NCI-H1417 (cell line): ENCODE measurements at places on chromosomes 12 and 14.

DNA sequence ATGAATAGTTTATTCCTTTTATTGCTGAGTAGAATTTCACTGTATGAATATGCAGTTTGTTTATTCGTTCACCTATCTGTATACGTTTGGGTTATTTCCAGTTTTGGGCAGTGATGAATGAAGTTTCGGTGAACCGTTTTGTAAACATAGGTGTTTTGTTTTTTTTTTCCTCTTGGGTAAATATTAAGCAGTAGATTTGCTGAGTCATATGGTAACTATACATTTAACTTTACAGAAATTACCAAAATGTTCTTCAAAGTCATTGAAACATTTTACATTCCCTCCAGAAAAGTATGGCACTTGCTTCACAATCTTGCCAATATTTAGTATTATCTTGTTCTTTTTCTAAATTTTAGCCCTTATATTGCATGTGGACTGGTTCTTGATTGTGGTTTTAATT lies 3.8 kb upstream of the ABCC9 start:
- no peak for DNase-seq

DNA sequence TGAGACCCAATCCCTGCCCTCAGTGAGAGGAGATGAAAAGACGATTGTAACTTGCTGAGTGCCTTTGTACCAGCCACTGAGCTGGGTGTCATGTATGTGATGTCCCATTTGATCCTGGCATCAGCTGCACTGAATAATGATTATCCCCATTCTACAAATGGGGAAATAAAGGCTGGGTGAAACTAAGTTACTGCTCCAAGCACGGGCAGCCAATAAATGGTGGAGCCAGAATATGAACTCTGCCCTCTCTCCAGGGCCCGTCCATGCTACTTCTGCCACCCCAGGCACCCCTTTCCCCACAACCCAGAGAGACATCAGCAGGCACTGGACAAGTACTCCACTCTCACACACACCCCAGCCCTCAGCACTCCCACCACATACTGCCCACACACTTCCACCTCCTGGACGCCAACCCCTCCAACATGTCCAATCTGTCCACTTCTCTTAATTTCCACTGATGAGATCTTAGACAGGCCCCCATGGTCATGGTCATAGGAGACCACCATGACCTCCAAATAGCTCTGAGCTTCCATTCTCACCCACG lies 115.8 kb downstream of the DICER1 start:
- DNase-seq, result no peak

- DNase-seq, result no peak
Observed at GRCh38 chr12:22759769-22760674, 135.1 kb downstream of the ETNK1 start.

GRCh38 chr14:72254937-72255472 lies 322.8 kb downstream of the RGS6 start:
- no peak for DNase-seq

DNA sequence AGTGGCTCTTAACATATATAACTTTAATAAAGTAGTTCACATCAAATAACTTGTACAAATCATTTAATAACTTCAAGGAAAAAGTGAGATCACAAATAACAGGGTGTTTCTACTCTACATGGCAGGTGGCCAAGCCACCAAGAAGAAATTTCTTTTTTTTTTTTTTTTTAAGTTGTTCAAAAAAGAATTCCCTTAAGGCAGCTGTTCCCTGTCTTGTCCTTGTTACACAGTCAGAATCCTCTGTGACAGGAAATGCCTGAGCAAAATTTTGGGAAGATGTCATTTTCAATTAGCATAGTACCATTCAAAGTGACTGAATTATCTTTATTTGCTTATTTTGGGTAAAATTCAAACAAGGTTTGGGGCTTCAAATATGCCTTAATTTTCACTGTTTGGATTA lies 79.4 kb downstream of the LIN7A start:
- no peak for DNase-seq

- peak; percentile 37 for DNase-seq
Observed at GRCh38 chr12:115984616-115985015, 292.9 kb downstream of the MED13L start.

GRCh38 chr12:68294251-68294650 lies 37.9 kb downstream of the MDM1 start:
- no peak for DNase-seq

DNA sequence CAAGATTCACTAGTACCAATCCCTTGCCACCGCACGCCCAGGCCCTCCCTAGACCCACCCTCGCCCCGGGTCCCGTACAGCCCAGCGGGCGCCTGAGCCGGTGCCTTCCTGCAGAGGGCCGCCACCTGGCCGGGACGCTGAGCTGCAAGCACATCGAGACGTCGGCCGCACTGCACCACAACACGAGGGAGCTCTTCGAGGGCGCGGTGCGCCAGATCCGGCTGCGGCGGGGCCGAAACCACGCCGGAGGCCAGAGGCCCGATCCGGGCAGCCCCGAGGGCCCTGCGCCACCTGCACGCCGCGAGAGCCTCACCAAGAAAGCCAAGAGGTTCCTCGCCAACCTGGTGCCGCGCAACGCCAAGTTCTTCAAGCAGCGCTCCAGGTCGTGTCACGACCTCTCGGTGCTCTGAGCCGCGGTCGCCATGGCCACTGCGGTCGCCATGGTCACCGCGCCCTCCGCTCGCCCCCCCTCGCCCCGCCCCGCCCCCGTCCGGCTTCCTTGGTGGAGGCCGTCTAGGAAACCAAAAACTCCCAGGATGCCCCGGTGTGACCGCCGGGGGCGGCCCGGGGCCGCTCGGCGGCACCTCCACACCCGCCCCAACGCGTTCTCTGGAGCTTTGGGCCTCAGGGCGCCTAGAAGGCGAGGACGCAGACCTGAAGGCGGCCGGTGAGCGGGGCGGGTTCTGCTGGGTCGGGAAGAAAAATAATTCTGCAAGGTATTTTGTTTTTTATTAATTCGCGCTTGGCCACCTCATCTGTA lies 3.7 kb downstream of the REM2 start:
- peak; percentile 94 for DNase-seq

- DNase-seq, result no peak
Observed at GRCh38 chr12:129096184-129096583, 242.9 kb downstream of the GLT1D1 start.

DNA sequence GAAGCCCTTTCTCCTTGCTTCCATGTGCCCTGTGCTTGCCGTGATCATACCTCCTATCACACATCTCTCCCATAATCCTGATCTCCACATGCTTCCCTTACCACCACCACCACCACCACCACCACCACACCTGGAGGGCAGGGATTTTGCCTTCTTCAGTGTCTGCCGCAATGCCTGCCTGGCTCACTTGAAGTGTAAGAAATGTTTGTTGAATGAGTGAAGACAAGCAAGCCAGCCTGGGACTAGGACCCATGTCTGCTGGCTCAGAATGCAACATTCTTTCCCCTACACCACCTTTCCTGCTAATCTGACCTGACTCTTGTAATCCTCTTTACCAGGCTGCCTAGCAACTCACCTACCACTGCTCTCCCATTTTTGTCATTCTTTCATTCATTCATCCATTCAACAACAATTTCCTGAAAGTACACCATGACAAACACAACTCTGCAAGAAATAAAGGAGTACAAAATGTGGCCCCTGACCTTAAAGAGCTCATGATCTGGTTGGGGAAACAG lies 3.5 kb upstream of the NID2 start:
- no peak for DNase-seq

- no peak for DNase-seq
Observed at GRCh38 chr12:59499774-59500173, 96.1 kb upstream of the SLC16A7 start.

DNA sequence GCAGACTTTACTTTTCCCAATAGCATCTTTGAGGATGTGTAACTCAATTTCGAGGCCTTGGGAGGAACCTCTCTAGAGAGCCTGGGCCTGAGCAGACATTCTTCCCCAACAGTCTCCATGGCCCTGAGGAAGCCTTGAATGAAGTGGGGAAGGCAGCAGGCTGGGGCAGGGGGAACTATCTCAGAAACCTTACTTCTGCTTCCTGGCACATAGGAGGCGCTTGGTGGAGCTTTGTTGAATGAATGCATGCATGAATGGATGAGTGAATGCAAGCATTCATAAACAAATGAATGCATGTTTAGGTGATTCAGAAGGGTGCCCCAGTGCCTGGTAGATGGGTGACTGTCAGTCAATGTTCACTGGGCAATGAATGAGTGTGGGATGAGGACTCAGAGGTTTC lies 58.3 kb downstream of the GALNT16 start:
- no peak for DNase-seq

GRCh38 chr12:108793756-108794441 lies 62.6 kb upstream of the CORO1C start:
- no peak for DNase-seq

DNA sequence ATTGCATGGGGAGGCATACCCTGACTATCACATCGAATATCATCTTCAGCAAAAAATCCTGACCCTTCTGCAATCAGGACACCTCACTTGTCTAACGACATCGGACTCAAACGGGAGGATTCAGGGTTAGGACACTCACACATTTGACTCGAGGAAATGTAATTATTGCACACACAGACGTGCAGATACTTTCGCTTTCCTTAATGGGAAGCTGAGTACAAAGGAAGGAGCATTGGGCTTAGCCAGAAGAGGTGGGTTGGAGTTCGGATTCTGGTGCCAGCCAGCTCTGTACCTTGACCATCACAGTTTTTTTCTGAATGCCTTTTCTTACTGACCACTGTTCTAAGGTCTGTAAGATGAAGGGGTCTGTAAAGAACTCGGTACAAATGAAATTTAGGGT lies 260.4 kb downstream of the GALC start:
- no peak for DNase-seq

DNA sequence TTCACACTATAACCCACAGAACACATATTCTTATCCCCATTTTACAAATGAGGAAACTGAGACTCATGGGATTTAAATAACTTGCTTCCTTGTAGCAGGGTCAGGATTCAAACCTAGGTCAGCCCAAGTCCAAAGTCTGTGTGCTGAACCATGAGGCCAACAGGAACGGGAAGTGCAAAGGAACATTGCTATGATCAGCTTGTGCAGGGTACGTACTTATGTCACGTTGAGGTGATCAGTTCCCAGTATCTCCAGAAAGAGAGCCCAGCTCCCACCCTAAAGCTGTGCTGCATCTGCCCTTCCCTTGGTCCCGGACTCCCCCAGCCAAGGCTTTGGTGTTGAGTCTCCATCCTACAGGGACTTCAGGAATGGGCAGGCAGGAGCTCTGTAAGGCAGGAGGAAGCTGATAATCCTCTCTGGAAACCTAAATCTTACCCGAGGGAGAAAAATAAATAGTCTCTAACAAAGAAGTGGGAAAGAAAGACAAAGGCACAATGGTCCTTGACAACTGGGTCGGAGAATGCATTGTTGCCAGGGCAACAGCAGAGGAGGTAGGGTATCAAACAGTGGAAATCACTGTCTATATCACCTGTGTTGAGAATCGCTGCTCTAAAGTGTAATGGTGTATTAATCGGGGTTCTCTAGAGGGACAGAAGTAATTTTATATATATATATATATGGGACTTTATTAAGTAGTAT lies 82.5 kb upstream of the FICD start:
- peak; percentile 35 for DNase-seq

GRCh38 chr12:7221486-7221885 lies 32.0 kb downstream of the PEX5 start:
- DNase-seq, result no peak

GRCh38 chr12:1422604-1423315 lies 171.6 kb downstream of the FBXL14 start:
- no peak for DNase-seq

DNA sequence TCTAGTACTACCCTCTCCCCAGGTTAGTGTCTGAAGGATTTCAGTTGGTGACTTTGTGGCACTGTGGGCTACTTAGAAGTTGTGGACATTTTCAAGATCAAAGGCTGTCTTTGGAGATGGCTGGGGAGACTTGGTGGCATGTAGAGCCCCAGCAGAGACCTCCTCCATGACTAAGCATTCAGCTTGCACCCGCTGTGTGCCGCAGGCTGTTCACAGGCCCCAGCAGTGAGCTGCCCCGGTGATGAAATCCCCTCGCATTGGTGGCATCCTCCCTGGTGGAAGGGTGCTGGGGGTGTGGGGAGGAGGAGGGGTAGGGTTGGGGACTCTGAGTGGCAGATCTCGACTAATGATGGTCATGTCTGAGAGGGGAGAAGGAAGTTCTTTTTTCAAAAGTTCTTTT lies 173.9 kb downstream of the TSPAN9 start:
- no peak for DNase-seq

GRCh38 chr12:68831272-68831671 lies 23.3 kb downstream of the MDM2 start:
- DNase-seq, result no peak

- DNase-seq, result peak; percentile 18
Observed at GRCh38 chr12:119008691-119009221, 27.4 kb downstream of the SRRM4 start.

DNA sequence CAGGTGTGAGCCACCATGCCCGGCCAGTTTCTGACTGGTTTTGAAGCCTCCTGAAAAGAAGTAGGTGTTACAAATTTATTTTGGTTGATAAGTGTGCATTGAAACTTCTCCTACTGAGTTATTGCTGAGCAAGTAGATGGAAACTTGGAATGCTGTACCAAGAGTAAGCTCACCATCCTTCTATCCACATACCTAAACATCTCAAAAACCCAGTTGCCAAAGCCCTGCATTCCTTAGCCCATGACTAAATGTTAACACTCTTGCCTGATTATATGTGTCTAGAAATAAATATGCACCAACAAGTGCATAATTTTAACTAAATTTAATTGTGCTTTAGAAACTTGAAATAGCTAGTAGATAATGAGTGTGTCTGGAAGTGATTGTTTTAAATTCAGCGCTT lies 357.8 kb downstream of the DUSP6 start:
- DNase-seq, result no peak

- DNase-seq, result no peak
Observed at GRCh38 chr12:110728628-110729027, 14.1 kb downstream of the PPP1CC start.

- no peak for DNase-seq
Observed at GRCh38 chr14:103000291-103000921, 56.9 kb downstream of the CDC42BPB start.

DNA sequence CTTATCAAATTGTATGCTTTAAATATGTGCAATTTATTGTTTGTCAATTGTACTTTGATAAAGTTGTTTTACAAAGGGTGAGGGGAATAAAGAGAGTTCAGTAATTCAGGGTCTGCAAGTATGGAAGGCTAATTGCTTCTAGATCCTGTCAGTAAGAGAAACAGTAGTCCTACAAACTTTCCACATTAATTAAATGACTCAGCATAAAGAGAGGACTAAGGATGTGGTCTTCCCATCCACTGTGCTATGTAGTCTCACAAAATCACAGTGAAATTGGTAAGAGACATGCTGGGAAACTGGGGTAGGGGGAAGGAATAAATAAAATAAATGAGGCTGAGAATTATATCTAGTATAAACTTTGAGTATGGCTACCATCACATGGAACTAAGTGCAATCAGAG lies 130.2 kb upstream of the PKP2 start:
- no peak for DNase-seq

- no peak for DNase-seq
Observed at GRCh38 chr12:80356097-80356496, 87.9 kb upstream of the PTPRQ start.

- DNase-seq, result no peak
Observed at GRCh38 chr14:28744126-28744525, 22.5 kb upstream of the FOXG1 start.

- DNase-seq, result no peak
Observed at GRCh38 chr12:7411343-7411742, 32.6 kb downstream of the CD163L1 start.

GRCh38 chr12:56687223-56688128 lies 608 bp downstream of the PTGES3 start:
- peak; percentile 78 for DNase-seq
